Aorta (tissue), 5 donors: ENCODE measurements at places on chromosomes 11 and 22.
A peak's percentile ranks its signal among the peaks of the same experiment; 100 is the strongest.

- DNase-seq = peak; percentile 90
These were observed 1.4 kb upstream of the TNNI2 start for GRCh38 chr11:1837171-1838076.

DNA sequence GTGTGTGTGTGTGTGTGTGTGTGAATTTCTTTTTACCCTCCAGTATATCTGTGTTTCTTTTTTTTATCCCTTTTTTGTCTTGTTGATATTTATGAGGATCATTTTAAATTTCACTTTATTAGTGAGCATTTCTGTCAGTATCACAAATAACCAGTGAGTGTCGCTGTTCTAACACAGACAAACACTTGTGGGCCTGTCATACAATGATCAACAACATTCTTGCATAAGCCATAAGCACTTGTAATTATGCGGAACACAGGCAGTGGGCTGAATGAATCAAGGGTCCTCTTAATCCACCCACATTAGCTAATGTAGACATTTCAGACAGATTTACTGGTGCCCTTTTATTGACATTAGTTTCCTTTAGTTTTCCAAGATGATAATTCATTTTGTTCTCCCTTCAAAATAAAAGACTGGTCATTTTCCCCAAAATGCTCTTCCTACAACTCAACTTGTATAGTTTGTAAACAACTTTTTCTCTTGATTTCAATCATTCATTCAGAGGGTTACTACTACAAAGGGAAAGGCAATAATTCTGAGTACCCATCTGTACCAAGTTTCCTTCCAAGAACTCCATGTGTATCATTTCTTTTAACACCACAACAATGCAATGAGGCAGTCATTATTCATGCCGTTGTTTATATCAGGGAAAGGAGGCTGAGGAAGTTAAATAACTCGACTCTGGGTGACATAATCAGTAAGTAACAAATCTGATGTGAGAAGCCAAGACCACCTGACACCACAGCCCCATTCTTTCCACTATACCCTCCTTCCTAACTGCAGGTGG, 34.5 kb upstream of the ANO3 start:
- DNase-seq = no peak

DNA sequence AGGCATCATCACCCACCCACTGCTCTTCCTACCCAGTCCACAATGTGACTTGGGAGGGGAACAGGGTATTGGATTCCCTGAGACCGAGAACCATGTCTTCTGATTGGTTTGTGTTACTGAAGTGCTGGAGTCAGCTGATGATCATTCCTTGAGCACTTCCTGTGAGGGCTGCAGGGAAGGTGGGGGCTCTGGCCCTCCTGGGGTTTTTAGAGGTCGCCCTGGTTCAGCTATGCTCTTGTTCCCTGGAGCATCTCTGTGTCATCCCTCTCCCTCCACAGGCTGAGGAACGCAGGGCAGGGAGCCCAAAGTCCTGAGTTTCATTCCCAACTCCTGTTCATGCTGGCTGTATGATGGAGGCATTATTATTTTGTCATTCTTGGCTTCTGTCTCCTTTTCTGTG, 6.7 kb downstream of the ZC3H7B start:
- DNase-seq = no peak

DNA sequence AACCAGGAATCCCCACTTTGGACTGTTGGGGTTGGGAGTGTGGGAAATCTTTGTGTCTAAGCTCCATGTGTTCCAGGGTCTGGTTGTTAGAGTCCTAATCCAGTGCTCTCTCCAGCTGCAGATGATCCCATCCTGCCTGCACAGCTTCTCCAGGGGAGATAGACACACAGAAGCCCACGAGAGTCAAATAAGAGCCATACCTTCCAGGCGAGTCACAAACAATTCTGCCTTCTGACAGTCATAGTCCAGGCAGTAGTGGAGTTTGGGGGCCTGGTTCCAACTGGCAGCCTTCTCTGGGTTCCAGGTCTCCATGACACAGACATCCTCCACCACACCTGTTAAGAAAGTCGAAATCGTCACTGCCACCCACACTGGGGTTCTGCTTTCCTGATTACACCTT, 32.1 kb downstream of the SYT13 start:
- no peak for DNase-seq
